ENCODE measurements at places on chromosomes 12 and 14.

DNA sequence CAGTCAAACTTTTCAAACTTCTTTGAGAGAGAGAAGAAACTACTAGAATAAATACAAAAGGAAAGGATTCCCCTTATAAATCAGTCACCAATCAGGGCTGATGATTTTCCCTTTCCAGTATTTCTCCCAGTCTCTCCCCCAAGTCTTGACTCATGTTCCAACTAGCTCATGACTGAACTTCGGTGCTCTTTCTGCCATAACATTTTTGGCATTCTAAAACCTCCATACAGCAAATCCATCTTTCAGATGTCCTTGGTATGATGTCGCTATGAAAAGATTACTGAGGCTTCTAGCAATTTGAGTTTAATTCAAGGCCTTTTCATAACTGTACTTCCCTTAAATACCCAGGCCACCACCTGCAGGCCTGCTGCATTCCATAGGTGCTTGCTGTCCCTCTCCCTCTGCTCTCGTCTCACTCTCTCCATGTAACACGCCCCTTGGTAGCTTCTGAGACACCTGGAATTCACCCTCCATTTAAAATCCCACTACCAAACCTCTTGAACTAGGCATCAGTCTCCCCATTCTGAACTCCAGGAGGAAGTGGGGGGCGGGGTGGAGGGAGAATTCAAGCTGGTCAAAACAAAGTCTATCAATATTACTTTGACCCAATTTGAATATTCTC lies 2.4 kb downstream of the PRKD1 start:
- no peak for DNase-seq

- no peak for DNase-seq
Measured at GRCh38 chr14:64736271-64737169, 32.3 kb downstream of the PLEKHG3 start.

- DNase-seq, result no peak
Measured at GRCh38 chr14:103749452-103749851, 33.8 kb downstream of the ZFYVE21 start.

- DNase-seq, result no peak
Measured at GRCh38 chr12:89364058-89364457, 11.8 kb upstream of the DUSP6 start.

GRCh38 chr12:87967871-87968270 lies 61.3 kb downstream of the C12orf50 start:
- no peak for DNase-seq

DNA sequence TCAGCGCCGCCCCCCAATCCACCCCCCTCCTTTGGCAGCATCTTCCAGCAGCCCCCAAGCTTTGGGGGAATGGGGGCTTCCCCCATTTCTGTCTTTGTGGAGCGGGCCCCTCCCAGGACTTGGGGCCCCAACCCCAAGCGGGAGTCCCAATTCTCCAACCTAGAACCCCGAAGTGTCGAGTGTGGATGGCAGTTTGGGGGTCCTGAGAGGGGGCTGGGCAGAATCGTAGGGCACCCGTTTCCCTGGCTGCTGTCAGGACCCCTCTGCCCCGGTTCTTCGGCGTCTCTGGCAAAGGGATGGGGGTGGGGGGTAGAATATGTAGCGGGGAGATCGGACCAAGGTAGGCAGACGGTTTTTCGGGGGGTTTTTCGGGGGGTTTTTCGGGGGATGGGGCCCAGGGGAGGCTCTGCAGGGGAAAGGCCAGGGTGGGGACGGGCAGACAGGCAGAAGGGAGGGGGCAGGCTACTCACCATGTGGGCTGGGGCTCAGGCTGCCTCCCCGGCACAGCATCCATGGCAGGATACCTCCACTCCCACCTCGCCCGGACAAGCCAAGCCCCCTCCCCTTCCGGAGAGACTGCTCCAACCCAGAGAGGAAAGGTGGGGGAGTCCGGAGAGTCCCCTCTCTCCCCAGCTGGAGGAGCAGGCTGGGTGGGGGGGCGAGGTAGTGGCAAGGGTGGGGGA lies 739 bp downstream of the JPH4 start:
- no peak for DNase-seq

- no peak for DNase-seq
Measured at GRCh38 chr14:103718572-103718971, 3.0 kb downstream of the ZFYVE21 start.

GRCh38 chr12:118355843-118356242 lies 16.9 kb downstream of the TAOK3 start:
- no peak for DNase-seq

GRCh38 chr12:12467264-12467663 lies 95.4 kb downstream of the DUSP16 start:
- no peak for DNase-seq

DNA sequence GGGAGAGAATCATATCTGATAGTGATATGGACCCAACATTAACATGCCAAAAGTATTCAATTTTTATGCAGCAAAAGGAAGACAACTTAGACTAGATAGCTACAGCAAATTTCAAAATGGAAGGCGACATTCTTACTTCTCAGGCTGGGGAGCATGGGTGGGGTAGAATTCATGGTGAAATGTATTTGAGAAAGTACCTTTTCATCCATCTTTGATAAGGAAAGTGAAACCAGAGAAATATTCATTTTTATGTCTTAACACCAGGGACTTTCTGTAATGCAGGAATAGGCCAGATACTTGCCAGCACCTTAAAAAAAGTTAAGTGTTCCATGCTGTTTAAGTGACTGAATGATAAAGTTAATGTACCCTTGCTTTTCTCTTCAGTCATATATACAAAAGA lies 13.4 kb downstream of the BTG1 start:
- DNase-seq, result peak; percentile 71

DNA sequence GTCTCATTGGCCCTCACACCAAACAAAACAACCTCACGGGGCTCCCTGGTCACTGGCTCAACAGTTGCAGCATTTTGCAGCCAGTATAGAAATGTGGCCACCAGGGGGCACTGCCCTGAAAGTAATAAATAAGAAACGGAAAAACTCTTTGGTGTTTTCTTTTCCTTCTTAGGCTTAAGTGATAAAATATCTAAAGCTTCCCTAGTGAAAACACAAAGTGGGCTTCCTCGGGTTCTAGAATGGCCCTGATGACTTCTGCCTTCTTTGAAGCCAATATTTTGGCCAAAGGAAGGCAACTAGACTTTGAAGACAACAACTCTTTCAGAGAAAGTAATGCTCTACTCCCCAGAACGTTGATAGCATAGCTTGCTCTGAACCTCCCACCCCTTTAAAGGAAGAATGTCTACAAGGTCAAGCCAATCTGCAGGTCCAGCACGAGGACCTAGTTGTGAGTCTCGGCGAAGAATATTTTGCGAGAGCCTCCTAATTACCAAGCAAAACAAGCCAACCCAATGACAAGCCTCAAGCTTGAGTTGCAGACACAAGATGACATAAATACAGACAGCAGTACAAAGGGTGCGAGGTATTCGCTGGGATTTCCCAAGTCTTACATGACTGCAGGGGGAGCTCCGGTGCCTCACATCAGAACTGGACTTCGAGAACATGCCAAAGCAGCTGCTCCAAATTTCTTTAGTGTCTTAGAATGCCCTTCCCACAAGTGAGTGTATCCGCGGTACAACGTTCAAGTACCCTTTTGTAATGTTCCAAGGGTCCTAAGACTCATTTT lies 2.6 kb downstream of the ITPK1 start:
- peak; percentile 81 for DNase-seq

DNA sequence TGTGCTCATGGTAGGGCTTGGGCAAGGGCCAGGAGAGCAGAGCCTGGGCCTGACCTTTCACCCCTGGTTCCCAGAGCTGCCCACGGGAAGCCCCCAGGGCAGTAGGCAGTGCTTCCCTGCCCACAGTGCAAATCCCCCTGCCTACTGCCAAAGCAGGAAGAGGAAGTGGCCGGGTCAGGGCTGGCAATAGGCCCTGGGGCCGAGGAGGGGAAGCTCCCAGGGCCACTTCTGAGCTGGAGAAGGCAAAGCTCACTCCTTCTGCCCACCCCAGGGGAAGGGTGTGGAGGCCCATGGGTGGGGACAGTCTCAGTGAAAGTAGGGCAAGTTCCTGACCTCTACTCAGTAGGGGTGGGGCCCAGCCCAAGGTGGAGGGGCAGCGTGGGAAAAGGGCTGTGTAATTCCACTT lies 5.4 kb upstream of the NR4A1 start:
- peak; percentile 50 for DNase-seq

- no peak for DNase-seq
Measured at GRCh38 chr12:24467226-24467625, 481.7 kb downstream of the BCAT1 start.

- DNase-seq, result no peak
Measured at GRCh38 chr14:38083039-38083438, 124.7 kb upstream of the SSTR1 start.

DNA sequence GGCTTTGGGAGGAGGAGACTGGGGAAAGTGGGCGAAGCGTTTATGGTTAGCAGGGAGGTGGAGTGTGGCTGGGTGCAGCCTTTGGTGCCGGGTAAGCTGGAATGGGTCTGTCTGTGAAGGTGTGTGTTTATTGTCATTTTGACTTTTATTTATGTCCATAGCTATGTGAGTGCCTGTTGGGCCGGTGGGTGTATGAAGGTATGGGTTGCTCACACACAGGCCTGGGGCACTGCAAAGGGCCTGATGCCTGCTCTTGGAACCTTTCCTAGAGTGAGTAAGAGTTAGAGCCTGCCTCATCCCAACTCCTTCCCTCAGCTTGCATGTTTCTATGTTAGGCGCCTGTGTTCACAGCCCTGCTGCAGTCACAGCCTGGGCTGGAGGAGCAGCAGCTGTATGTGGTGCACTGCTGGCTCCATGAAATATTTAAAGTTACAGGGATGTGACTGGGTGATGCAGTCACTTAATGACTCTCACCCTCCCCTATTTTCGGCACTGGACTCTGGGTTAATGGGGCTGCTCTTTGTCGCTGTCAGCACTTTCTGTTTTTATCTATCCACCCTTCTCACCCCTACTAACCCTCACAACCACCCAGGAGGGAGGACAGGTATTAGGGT lies 2.6 kb upstream of the PPP1R1A start:
- DNase-seq, result no peak

DNA sequence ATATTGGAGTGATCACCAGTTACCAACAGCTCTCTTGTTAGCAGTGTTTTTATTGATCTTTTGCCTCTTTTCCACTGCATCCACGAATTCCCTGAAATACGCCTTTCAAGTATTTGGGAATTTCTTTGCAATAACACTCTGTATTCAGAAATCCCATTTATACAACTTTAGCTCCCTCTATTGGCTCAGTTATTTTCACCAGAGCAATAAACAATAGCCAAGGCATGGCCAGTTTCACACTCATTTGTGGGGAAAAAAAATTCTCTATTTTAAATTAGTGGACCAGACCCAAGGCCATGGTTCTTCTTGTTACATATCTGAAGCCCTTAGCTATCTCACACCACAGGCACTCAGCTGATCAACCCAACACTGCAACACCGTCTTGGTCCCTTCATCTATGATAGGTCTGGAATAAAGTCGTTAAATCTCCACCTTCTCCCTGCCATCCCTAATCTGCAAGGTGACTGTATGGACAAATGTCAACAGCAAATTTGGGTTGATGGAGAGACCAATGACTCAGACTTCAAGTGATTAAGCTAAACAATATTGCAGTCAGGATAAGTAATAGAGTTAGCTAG lies 92.4 kb upstream of the TMEM260 start:
- DNase-seq, result no peak

DNA sequence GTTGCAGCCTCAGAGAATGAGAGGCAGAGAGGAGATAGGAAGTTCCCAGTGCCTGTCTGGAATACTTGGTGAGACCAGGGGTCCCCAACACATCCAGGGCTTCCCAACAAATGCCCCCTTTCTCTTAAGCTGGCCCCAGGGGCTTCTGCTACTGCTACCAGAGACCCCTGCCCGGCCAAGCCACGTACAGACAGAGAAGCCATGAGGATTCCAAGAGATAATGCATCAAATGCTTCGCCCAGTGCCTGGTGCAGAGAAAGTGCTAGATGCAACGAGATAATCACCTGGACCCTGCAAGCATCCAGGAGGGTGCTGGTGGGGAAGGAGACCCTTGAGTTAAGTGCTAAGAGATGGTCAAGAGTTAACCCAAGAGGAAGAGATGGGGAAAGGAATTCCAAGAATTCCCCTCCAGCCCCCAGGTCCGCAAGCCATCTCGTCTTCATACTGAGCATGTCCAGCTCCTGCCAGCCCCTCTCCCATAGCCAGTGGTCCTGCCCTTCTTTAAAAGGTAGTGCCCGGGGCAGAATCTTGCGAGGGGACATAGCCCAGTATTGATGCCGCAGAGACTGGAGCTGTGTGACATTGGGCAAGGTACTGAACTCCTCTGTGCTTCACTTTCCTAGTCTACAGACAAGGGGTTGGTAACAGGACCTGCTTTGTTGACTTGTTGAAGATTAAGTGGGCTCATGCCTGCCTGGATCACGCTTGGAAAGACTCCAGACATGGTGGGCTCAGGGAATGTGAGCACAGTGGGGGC lies 103.3 kb downstream of the CALM1 start:
- DNase-seq, result no peak

GRCh38 chr14:103139132-103140025 lies 16.1 kb downstream of the TNFAIP2 start:
- no peak for DNase-seq

GRCh38 chr14:71005076-71005475 lies 97.8 kb downstream of the PCNX1 start:
- DNase-seq, result no peak

DNA sequence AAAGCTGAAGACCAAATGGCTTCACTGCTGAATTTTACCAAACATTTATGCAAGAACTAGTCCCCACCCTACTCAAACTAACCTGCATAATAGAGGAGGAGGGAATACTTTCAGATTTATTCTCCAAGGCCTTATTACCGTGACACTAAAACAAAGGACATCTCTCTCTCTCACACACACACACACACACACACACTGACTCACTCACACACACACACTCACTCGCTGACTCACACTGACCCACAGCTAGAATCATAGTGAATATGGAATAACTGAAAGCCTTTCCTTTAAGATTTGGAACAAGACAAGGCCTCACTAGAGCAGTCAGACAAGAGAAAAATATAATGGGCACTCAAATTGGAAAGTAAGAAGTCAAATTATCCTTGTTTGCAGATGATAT lies 1014.1 kb downstream of the TMTC2 start:
- no peak for DNase-seq

DNA sequence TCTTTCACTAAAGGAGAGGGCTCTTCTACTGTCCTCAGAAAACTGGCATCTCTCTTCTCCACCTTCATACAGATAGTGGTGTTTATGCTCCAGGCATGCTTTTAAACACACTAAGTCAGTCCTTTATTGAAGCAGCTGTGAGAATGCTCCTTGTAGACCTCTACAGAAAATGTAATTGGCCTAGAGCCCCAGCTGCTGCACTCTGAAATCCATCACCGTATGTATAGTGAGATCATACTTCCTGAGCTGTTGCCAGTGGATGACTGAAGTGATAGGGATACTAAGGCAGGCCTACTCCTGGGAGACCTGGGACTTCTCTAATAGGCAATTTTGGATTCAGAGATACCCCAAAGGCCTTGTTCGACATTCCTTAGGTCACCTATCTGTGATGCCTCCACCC lies 535.4 kb downstream of the RPS29 start:
- no peak for DNase-seq
